Stimulated activated CD8-positive, alpha-beta memory T cell treated with anti-CD3 and anti-CD28 coated beads, Interleukin-7, amount 100 ng/mL, for 4 hours (primary cell): ENCODE measurements at places on chromosomes 1 and 21.

GRCh38 chr1:174239541-174239940, 80.2 kb downstream of the RABGAP1L start:
- no peak for DNase-seq

GRCh38 chr1:157702308-157702825, 1.8 kb upstream of the FCRL3 start:
- DNase-seq, result no peak

GRCh38 chr1:178120088-178120487, 26.2 kb downstream of the RASAL2 start:
- no peak for DNase-seq

- no peak for DNase-seq
Measured at GRCh38 chr1:76868154-76868882, 1.0 kb downstream of the ST6GALNAC5 start.

- no peak for DNase-seq
Measured at GRCh38 chr21:45079351-45079750, 5.0 kb downstream of the ADARB1 start.

DNA sequence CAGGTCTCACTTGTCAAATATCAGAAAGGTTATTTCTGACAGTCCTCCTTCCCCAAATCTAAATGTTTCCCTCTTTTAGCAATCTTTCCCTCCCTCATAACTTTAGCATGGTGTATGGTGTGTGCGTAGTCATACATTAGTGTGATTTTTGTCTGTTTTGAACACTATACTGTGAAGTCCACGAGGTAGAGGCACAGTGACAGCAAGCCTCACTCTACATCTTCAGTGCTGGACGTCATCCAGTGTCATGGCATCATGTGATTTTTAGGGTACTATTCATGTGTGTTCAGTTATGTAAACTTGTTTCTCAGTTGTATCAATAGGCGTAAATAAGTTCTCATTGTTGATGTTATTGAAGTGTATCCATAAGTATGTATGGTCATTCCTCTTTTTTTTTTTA, 39.1 kb downstream of the DYRK1A start:
- no peak for DNase-seq

GRCh38 chr1:55195521-55196233, 19.5 kb downstream of the USP24 start:
- DNase-seq, result no peak

DNA sequence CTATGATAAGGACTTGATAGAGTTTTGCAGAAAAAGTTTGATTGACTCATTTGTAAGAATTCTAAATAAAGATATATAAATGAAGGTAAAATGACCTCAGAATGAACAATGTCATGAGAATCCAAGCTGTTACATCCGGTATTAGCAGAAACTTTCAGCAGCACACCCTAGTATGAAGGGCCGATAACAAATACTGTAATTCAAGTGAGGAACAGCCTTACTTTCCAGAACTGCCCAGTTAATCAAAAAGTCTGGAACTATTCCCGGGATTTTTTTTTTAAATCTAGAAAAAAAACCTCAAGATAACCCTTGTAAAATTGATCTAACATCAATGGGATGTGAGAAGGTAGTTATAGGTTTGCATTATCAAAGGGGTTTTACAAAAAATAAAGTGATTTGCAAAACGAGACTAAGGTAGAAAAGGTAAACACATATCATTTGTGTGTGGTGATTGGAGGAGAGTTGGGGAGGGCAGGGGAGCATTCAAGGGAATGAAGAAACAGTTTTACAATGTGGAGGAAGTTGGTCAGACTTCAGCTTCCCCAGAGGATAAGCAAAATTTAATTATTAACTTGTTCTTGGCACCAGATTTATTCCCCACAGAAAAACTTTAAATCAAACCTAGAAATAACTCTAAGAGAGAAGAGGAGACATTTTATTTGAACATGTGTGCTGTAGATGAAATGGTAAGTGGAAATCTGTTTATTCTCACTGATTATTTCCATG, 75.9 kb upstream of the VCAM1 start:
- no peak for DNase-seq

DNA sequence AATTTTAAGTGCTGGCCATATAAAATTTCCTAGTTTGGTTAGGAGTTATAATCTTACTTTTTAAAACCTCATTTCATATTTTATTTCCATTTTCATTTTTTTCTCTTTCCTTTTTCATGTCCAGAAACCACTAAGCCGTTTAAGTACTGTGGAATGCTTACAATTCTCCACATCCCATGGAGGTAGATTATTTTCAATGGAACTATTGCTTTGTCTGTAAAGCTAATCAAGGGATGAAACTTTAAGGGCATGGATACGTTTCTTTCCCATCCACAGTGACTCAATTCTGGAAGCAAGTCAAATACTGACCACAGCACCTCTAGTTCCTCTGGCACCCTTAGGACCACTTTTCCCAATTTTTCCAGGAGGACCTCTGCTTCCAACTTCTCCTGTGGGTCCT, 139.1 kb upstream of the ZNHIT6 start:
- no peak for DNase-seq
